NCI-H187 treated with DMSO at 0.1 percent for 48 hours (cell line): ENCODE measurements at places on chromosomes 2 and 18.

- DNase-seq, result no peak
Observed at GRCh38 chr2:8602809-8603208, 79.0 kb upstream of the ID2 start.

DNA sequence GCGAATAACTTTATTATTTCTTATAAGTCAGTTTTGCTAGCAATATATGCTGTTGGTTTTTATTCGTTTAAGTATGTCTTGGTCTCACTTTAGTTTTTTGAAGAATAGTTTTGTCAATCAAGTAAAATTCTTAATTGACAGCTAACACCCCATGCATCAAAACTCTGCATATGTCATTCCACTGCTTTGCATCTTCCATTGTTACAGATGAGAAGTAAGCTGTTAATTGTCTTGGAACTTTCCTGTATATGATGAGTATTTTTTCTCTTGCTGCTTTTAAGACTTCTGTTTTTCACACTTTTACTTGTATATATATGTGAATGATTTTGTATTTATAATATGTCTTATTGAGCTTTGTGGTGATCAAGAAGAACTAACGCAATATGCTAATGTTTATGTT is 1048.4 kb downstream of the CNTNAP5 start:
- no peak for DNase-seq

DNA sequence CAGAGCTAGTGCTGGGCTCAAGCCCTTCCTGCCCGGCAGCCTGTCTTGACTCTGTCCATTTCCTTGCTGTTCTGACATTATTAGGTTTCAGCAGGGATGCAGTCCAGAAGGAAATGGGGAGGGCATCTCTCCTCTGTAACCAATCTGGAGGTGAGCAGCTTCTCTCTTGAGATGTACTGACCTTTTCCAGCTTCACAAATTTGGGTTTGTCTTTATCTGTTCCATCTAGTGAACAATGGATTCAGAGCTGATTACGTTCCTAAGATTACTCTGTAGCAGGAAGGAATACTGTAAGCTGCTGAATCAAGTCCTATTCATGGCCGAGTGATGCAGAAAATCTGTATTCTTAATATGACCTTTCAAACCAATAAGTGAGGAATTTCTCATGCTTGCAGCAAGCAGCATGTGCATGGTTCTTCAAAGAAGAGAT is 11.0 kb downstream of the PLA2R1 start:
- no peak for DNase-seq

DNA sequence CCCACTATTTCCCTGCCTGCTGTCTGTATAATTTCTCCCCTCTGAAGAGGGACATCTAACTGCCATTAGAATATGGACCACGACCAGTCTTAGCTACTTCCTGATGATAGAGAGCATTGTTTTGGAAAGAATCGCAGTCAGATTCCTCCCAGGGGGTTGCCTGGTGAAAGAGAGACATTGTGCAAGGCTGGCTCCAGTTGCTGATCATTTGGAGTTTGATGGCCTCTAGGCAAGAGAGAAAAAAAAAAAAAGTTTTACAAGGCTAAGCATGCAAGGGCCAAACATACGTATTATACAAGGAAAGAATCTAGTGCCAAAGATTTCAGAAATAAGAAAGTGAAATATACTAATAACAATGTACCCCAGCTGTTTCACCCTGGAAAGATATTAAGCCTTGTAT is 182.2 kb downstream of the CMPK2 start:
- no peak for DNase-seq

- no peak for DNase-seq
Observed at GRCh38 chr2:46441838-46442712, 37.3 kb upstream of the TMEM247 start.

GRCh38 chr2:8966123-8966908 is 37.2 kb downstream of the MBOAT2 start:
- no peak for DNase-seq

GRCh38 chr2:150046211-150046610 is 441.3 kb downstream of the RND3 start:
- no peak for DNase-seq

GRCh38 chr18:50281972-50282520 is 723 bp upstream of the MBD1 start:
- no peak for DNase-seq

- no peak for DNase-seq
Observed at GRCh38 chr2:139386401-139386800, 606.2 kb upstream of the NXPH2 start.

GRCh38 chr2:69559442-69560146 is 83.9 kb downstream of the AAK1 start:
- no peak for DNase-seq

DNA sequence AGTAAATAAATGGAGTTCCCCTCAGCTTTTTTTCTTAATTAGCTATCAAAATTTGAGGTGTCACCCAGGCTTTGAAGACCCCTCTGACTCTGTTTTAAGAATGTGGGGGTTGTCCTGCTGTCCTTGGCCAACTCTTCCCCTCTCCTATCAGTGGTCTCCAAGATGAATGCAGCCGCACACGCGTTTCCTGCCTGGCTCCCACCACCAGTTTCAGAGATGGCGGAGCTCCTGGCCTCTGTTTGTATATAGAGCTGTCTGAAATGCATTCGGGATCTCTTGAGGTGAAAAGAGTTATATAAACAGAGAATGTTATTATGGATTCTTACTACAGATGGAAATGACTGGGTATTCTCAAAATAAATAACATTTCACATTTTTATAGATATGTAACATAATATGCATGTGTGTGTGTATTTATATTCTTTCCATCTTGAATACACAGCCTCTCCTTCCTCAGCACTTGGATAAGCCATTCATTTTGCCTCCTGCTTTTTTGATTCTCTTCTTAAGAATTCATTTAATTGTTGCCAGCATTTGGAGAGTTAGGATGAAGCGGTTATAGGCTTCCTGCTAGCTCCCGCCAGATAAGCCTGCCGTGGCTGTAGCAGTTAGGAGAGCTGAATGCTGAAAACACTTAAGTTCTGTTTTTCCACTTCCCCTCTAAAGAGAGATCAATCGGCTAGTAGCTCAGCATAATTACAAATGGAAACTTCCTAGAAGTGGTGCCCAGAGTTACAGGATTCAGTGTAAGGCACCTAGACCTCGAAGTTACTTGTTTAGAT is 659.3 kb upstream of the FANCL start:
- no peak for DNase-seq

- DNase-seq, result no peak
Observed at GRCh38 chr2:137387044-137387443, 577.2 kb upstream of the HNMT start.

- DNase-seq, result no peak
Observed at GRCh38 chr2:54728669-54729120, 5.2 kb downstream of the EML6 start.

- no peak for DNase-seq
Observed at GRCh38 chr2:66431846-66432587, 2.9 kb upstream of the MEIS1 start.

DNA sequence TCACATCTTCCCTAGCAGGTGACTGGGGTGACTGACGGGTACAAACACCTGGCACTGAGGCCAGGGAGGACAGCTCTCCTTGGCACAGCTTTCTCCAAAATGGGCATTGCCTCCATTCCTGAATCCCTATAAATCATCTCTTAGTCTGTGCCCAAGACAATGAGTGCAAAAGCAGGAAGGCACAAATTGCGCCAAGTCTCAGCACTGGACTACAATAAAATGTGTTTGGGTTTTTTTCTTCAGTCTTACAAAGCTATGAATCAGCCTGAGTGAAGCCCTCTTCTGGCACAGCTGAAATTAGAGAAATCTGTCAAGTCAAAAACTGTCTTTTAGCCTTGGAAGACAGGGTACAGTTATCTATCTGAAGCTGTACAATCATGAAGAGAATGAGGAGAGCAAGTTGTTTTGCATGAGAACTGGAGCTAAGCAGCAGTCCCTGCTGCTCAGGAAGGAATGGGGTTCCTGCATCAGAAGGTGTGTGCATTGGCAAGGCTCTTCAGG is 90.8 kb downstream of the EPB41L3 start:
- no peak for DNase-seq

GRCh38 chr2:54618646-54619565 is 104.6 kb upstream of the EML6 start:
- no peak for DNase-seq

GRCh38 chr2:242029422-242030225 is 160.1 kb downstream of the RTP5 start:
- DNase-seq, result no peak

GRCh38 chr18:48851599-48851960 is 99.2 kb downstream of the SMAD7 start:
- DNase-seq, result no peak

DNA sequence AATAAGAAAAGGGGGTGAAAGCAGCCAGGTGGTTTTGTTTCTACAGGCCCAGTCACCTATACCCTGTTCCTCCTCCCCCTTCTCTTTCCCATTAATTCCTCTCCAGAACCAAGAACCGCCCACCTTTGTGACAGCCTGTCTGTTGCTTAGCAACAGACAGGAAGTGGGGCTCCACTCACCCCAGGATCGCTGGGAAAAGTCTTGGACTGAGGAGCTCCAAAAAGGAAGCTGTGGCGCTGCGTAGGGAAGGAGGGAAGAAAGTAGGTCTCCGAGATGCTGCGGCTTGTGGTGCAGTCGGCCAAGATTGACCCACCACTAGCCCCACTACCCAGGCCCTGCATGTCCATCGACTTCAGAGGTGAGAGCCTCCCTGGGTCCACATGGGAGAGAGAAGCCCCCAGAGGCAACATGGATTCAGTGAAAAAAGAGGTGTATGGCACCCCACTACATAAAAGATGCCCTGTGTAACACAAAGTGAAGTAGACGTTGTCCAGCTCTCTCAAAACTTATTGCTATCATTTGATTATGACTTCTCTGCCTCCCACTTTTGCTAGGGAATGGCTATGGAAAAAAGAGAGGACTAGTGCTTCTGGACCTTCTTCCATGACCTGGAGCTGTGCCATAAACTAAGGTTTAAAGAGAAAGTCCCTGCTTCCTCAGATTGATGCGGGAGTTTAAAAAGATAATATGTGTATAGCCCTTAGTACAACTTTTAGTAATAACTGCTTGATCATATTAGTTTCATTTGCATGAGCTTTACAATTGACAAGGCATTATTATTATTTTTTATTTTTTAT is at the start of gene FER1L5:
TSS of gene FER1L5 (plus strand) at position 201 of the 797 bp plus-strand sequence. CDS start at position 274, 73 bp downstream.
- no peak for DNase-seq

GRCh38 chr18:31199190-31199769 is 36.6 kb upstream of the DSC1 start:
- DNase-seq, result no peak

- no peak for DNase-seq
Observed at GRCh38 chr2:43853141-43854081, 14.6 kb downstream of the ABCG8 start.

GRCh38 chr2:58620093-58620492 is 379.0 kb upstream of the FANCL start:
- no peak for DNase-seq

- no peak for DNase-seq
Observed at GRCh38 chr2:106065983-106066820, 127.9 kb downstream of the UXS1 start.

GRCh38 chr18:6891788-6892187 is 162.3 kb downstream of the ARHGAP28 start:
- no peak for DNase-seq

- DNase-seq, result no peak
Observed at GRCh38 chr2:213167271-213167930, 16.0 kb upstream of the IKZF2 start.

- no peak for DNase-seq
Observed at GRCh38 chr2:143473820-143474219, 344.6 kb downstream of the ARHGAP15 start.

GRCh38 chr2:33145459-33145858 is 198.7 kb downstream of the LTBP1 start:
- DNase-seq, result no peak

GRCh38 chr2:69720404-69720803 is 21.5 kb upstream of the ANXA4 start:
- DNase-seq, result no peak

GRCh38 chr2:37085731-37086147 is 1.4 kb downstream of the GPATCH11 start:
- no peak for DNase-seq

- DNase-seq, result no peak
Observed at GRCh38 chr18:42087876-42088275, 132.8 kb downstream of the PIK3C3 start.

DNA sequence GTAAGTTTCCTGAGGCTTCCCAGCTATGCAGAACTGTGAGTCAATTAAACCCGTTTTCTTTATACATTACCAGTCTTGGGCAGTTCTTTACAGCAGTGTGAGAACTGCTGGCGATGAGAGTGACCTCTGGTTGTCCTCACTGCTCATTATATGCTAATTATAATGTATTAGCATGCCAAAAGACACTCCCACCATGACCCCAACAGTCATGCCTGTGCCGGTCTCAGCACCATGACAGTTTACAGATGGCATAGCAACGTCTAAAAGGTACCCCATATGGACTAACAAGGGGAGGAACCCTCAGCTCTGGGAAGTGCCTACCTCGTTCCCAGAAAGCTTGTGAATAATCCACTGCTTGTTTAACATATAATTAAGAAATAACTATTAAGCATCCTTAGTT is 8.1 kb upstream of the IL1A start:
- DNase-seq, result no peak

GRCh38 chr2:104733226-104733943 is 120.5 kb upstream of the POU3F3 start:
- no peak for DNase-seq

GRCh38 chr18:42287047-42287446 is 332.0 kb downstream of the PIK3C3 start:
- no peak for DNase-seq

DNA sequence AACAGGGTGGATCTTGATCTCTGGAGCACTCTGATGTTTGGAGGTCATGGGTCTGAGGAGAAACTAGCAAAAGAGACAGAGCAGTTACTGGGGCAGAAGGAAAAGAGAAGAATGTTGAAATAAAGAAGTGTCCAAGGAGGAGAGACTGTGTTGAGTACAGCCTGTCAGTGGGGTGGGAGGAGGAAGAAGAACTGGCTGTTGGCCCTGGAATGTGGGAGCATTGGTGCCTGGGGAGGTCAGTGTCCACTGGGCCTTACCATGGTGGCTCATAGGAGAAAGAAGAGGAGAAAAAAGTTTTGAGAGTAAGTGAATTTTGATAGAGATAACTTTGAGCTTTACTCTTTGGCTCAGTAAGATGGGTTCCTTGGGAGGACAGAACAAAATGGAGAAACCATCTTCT is 499.0 kb downstream of the TXNL1 start:
- no peak for DNase-seq

DNA sequence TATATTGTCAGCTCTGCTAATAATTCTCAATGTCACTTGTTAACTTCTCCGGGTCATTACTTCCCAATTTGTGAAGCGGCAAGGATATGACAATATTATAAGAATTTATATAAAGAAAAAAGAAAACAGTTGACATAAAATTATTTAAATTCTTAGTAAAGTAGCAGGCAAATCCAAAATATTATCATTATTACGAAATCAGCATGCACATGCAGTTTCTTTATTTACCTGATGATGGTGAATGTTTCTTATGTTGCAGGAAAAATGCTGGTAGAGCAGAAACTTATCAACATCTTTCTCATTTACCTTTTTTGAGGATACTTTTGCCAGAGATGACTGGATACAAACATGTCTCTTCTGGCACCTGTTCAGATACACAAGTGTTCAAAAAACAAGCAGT is 38.1 kb downstream of the SRBD1 start:
- DNase-seq, result no peak

- DNase-seq, result no peak
Observed at GRCh38 chr18:73975266-73975665, 172.4 kb downstream of the FBXO15 start.

GRCh38 chr2:178829299-178829960 is 22.2 kb upstream of the TTN start:
- no peak for DNase-seq
